ENCODE measurements at places on chromosomes 5 and 9. TPM values are rescaled to one million over a fixed set of nuclear protein-coding genes. Genes with fewer than 3 reads are reported as not detected.

GRCh38 chr5:126115059-126115629, 308.1 kb upstream of the GRAMD2B start:
- no peak for DNase-seq

DNA sequence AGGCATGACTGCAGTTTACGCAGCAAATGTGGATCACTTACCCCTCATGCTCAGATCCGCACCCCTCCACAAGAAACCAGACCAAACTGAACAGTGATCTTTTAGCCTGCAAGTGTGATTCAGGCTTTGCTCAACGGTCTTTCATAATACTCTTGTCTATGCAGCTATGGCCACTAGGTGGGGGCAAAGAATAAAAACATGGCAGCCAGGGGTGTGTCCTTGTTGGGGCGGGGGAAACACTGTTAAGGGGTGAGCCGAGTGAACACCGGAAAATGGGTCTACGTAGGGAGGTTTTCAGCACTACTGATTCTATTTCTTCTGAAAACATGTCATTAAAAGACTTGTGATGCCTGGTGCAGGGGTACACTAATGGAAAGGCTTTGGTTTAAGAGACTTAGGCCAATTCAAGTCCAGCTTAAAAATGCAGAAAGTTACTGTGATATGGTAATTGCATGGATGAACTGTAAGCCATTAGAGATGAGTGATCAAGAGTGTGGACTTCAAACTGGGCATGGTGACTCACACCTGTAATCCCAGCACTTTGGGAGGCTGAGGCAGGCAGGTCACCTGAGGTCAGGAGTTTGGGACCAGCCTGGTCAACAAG, 49.9 kb upstream of the GPR151 start:
- no peak for DNase-seq

- no peak for DNase-seq
Observed at GRCh38 chr5:173866858-173867679, 21.1 kb upstream of the CPEB4 start.

DNA sequence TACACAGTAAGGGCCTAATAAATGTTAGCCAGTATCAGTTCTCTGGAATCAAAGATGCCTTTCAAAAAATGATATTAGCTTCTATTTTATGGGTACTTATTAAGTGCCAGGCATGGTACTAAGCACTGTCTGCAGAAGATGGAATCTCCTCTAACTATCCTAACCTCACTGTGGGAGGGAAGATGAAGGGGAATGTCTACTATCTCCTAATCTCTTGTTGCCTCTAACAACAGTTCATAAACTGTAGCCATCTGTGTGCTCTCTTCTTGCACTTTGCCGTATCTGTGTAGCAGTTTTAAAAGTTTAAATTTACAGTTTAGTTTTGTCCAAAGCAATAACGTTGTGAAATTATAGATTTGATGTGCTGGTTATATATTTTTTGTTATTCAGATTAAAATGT, 99.6 kb upstream of the CCDC112 start:
- DNase-seq, result no peak

GRCh38 chr9:85700330-85700729, 41.4 kb downstream of the AGTPBP1 start:
- no peak for DNase-seq

- DNase-seq, result no peak
Observed at GRCh38 chr5:125550274-125550673, 803.8 kb upstream of the ZNF608 start.

PRDM9 gene
- not detected for total RNA-seq

AHRR gene
- total RNA-seq, result 41.6 TPM

PCDHA1 gene
- total RNA-seq, result not detected

SLCO6A1 gene
- total RNA-seq, result not detected

TAF11L5 gene
- total RNA-seq, result not detected

All from activated naive CD8-positive, alpha-beta T cell treated with anti-CD3 and anti-CD28 coated beads, Interleukin-2, amount 10 ng/mL, durations not matched to agents 7 days and 5 days (primary cell).